Activated naive CD4-positive, alpha-beta T cell (primary cell): ENCODE measurements at places on chromosomes 6 and 20.

- DNase-seq: no peak
Measured at GRCh38 chr6:72182337-72183246, 296.2 kb downstream of the RIMS1 start.

DNA sequence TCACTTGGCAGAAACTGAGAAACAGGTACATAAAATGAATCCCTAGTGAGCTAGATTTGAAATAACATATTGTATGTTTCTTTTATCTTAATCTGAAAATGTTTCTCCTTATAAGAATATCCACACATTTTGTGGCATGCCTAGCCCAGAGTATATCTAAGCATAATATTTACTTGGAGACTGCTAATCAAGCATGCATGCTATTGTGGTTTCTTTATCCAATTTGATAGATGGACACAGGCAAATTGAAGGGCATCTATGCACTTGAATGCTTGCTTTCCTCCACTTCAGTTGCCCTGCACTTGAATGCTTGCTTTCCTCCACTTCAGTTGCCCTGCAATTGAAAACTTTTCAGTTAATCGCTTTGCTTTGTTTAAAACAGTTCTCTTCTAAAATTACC lies 729.8 kb downstream of the TBC1D32 start:
- no peak for DNase-seq

DNA sequence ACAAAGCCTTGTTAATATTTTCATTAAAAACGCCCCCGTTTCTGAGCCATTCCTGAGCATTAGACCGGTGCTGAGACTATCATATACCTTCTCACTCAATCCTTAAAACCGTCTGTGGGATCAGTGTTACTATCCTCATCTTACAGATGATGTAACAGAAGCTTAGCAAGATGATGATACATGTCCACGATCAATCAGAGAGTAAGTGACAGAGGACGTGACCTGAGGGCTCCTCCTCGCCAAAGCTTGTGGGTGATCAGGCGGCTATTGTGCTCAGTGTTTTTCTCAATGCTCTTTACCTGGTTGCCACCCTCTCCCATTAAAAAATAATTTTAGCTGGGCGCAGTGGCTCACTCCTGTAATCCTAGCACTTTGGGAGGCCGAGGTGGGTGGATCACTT lies 113.1 kb downstream of the MTHFD1L start:
- no peak for DNase-seq

GRCh38 chr6:36131511-36132245 lies 1.4 kb downstream of the MAPK13 start:
- peak; percentile 13 for DNase-seq

DNA sequence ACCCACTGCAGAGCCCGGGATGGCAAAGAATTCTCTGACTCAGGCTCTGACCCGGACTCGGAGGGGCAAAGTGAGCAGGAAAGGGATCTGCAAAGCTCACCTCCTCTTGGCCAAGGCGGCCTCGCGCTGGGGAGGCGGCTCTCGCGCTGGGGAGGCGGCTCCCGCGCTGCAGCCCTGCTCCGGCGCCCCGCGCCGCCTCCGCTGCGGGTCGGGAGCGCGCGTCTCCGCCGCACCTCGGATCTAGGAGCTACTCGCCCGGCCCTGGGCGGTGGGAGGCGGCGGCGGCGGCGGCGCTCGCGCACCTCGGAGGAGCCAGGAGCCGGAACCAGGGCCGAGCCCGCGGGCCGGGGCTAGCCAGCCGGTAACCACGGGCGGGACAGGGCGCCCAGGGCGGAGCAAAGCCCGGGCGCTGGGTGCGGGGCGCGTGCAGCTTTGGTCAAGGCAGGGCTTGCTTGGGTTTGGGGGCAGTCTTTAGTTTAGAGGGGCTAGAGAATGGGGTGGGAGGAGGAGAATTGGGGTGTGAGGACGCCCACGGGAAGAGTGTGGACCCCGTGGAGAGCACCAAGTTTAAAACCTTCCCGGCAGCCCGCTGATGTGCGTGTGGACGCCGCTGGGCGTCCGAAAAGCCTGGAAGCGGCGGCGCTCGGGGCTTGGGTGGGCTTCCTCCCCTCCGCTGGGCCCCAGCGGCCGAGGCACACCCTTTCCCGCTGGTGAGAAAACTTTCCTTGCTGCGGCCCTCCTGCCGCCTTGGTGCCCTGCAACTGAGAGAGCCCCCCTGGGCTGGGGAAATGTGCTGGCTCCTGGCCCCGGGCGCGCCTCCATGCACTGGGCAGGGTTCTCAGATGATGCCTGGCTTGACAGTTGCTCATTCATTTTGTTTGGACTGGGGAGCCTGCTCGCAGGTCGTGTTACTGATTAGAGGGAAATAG lies at the start of gene MRAP2:
TSS of gene MRAP2 (plus strand) at position 250 of the 929 bp plus-strand sequence. CDS start 21,547 bp downstream, outside the sequence.
- no peak for DNase-seq

- DNase-seq: no peak
Measured at GRCh38 chr6:126170978-126171382, 168.9 kb upstream of the CENPW start.
